ENCODE measurements at places on chromosomes 11 and 22. TPM values are rescaled to one million over a fixed set of nuclear protein-coding genes. Genes with fewer than 3 reads are reported as not detected.
A peak's percentile ranks its signal among the peaks of the same experiment; 100 is the strongest.

The ABCC8 gene
- total RNA-seq = 6.1 TPM

The OLFML1 gene
- total RNA-seq = 0.84 TPM

The PLAAT5 gene
- 0.77 TPM for total RNA-seq

The HMGXB4 gene
- total RNA-seq = 44.6 TPM

The RTN4RL2 gene
- total RNA-seq = 3.4 TPM

The AP1B1 gene
- 56.7 TPM for total RNA-seq

The BTBD18 gene
- total RNA-seq = not detected

The CFAP68 gene
- total RNA-seq = 22.8 TPM

The PRAME gene
- total RNA-seq = 0.21 TPM

The RAB3IL1 gene
- total RNA-seq = 3.4 TPM

- DNase-seq = peak; percentile 40
Observed at GRCh38 chr11:102733232-102733875, 8.6 kb upstream of the MMP8 start.

- no peak for DNase-seq
Observed at GRCh38 chr11:119295178-119295577, 21.8 kb downstream of the MCAM start.

DNA sequence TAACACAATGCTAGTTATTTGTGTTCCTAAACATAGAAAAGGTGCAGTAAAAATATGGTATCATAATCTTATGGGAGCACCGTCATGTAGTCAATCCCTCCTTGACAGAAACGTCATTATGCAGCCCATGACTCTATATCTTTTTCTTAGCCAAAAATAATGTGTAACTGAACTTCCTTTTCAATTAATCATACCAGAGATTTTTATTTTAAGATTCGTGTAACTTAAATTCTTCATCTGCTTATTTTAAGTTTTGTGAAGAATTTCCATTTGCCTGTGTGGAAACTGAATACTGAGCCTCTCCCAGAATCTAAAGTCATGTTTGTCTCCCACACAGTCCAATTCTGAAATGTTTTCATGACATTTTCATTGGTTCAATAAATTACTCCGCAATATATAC is 699.1 kb downstream of the KCNA4 start:
- no peak for DNase-seq

DNA sequence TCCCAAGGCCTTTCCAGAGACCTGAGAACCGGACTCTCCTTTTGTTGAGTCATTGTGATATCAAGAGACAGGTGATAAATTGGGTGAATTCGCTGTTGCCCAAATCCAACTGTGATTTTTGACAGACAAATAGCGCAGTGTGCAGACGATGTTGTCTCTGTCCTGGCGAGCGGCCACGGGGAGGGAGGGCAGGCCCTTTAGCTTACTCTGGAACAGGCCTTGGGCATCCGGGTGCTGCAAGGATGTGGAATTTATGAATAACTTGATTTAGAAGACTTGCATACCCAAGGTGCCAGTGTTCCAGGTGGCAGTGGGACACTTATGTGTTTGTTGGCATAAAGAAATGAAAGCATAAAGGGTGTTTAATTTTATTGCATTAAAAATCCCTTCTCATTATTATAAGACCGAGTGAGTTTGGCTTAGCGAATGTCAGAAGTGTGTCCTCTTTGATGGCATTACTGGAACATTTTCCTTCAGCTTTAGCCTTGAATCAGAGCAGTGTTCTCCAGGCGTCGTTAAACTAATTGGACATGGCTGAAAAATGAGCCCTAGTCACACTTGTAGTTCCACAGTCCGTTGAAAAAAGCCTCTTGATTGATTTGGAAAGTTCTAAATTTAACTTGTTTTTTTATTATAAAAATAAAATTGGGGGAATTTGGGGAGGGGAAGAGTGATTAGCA is 9.4 kb downstream of the LDLRAD3 start:
- DNase-seq = no peak

GRCh38 chr11:66782726-66783125 is 53.7 kb upstream of the SPTBN2 start:
- DNase-seq = no peak

DNA sequence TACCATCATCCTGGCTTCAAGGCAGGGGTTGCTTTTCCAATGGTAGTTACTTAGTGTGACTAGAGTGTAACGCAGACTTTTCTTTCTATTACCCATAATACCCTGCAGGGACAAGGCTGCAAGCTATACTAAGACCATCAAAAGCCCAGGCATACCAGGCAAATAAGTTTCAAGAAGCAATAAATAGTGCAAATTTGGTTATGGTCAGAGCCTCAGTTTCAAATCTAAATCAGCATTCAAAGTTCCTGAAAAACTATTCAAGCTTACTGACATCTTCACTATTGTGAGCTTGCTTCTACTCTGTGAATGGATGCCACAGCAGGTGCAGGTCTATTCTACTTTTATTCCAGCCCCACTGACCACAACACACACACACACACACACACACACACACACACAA is 2.5 kb upstream of the HBB start:
- no peak for DNase-seq

GRCh38 chr11:119378851-119379465 is 2.5 kb downstream of the USP2 start:
- no peak for DNase-seq

DNA sequence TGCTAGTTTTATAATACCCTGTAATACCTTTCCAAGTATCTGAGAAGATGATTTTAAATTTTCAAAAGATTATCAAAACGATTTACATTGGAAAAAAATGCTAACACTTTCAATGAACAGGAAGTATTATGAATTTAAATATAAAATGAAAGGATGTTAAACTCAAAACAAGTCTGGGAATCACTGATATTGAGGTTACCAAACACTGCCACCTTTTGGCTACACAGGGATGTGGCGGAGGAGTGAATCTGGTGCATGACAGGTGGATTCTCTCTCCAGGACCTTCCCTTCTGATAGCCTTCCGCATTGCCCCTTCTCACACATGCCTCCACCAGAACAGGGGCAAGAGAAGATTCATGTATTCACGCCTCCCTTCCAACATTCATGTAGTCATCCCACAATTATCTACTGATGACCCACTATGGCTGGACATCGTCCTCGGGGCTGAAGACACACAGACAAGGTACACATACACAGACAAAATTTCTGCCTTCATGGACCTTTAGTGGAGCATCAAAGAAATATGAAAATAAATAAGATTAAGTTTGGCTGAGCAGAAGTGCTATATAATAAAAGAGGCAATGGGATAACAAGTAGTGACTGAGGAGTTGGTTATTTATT is 34.7 kb downstream of the ATG16L2 start:
- no peak for DNase-seq

DNA sequence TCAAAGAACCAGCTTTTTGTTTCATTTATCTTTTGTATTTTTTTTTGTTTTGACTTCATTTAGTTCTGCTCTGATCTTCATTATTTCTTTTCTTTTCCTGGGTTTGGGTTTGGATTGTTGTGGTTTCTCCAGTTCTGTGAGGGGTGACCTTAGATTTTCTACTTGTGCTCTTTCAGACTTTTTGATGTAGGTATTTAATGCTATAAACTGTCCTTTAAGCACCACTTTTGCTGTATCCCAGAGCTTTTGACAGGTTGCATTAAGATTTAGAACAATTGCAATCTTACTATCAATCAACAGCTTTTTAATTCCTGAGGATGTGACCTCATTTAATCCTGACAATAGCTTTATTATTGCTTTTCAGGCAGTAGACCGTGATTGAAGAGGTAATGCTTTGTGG is 94.3 kb downstream of the ZNF280B start:
- no peak for DNase-seq

- no peak for DNase-seq
Observed at GRCh38 chr11:49377978-49378377, 169.6 kb upstream of the FOLH1 start.

DNA sequence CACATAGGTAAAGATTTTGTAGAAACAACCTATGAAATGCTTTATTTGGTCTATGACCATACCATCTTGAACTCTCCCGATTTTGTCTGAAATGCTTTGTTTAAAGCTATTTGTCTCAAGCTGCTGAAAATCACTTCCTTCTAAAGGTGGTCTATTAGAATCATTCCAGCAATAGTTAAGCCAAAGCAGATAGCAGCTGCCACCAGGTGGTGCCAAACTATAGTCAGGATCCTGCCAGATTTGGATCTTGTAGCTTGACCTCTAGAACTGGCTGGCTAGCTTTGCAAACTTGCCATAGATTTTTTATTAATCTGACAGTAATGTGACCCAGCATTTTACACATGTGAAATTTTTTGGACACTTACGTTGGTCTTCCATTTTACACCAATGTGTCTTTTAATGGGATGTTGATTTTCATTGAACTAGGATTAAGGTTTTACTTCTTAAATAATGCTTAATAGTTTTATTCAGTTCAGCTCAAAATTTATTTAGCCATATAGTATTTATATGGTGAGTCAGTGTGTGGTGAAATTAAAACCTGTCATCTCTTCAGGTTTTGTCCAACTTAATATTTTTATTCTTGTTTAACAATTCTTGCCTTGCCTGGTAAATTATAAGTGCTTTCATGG is 19.7 kb downstream of the CTR9 start:
- peak; percentile 39 for DNase-seq

DNA sequence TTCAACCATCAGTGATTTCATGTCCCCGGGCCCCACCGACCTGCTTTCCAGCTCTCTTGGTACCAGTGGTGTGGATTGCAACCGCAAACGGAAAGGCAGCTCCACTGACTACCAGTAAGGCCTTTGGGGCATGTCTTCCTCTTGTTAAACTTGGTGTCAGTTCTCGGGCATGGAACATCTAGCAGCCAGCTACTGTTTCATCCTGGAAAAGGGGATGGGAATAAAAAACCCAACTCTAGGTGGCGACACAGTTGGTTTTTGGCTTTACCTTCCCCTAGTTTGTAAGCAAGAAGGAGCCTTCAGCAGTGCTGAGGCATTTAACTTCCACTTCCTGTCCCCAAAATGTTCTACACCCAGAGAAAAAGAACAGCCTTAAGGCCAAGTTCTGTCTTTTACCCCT is 76.7 kb downstream of the BMAL1 start:
- DNase-seq = no peak

- no peak for DNase-seq
Observed at GRCh38 chr11:73415854-73416615, 39.8 kb downstream of the RELT start.

DNA sequence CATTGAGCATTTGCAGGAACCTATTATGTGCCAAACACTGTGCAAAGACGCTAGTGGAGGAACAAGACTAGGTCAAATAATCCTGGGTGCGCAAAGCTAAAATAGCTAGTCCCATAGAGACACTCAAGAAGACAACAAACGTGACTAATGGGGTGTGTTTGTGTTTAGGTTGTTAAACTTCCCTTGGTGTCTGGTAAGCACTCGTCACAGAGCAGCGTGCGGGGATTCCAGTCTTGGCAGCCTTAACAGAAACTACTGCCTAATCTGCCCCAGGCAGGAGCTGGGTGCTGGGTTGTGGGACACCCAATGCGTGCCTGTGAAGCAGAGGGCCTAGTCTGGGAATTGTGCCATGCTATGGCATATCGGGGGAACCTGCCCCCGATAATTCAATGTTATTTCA is 10.8 kb upstream of the CALCB start:
- DNase-seq = no peak

DNA sequence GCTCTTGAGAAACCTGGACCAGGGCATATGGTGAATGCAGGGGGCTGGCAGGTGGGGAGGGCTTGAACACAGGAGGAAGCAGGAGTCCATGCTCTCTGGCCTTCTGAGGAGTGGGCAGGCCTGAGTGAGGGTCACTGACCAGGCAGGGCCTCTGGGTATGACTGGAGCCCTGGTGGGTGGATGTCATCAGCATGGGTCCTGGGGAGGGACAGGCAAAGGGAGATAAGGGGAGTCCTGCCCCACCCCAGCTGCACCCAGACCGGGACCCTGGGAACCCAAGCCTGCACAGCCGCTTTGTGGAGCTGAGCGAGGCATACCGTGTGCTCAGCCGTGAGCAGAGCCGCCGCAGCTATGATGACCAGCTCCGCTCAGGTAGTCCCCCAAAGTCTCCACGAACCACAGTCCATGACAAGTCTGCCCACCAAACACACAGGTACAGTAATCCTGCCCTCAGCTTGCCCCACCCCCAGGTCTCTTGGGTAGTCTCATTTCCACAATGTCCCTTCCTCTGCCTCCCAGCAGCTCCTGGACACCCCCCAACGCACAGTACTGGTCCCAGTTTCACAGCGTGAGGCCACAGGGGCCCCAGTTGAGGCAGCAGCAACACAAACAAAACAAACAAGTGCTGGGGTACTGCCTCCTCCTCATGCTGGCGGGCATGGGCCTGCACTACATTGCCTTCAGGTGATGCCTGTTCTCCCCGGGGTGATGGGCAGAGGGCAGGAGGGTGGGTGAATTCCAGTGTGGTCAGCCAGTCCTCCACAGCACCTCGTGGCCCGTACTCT is 2.0 kb upstream of the VEGFB start:
- DNase-seq = no peak

DNA sequence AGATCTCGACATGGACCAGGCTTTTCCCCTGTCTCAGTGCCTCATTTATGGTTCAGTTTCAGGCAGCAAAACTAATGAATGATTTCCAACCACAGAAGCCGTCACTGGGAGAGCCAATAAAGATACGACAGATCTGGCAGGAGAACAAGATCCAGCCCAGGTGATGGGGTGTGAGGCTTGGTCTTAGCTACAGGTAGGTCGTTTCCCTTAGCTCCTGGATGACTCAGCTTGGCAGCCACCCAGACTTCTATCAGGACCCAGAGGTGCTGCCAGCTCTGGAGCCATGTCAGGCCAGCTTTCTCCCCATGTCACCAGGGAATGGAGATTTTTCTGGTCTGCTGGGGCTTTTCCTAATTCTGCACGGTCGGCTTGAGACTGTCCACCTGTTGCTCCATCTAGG is 36.3 kb upstream of the APOBEC3A start:
- DNase-seq = no peak

DNA sequence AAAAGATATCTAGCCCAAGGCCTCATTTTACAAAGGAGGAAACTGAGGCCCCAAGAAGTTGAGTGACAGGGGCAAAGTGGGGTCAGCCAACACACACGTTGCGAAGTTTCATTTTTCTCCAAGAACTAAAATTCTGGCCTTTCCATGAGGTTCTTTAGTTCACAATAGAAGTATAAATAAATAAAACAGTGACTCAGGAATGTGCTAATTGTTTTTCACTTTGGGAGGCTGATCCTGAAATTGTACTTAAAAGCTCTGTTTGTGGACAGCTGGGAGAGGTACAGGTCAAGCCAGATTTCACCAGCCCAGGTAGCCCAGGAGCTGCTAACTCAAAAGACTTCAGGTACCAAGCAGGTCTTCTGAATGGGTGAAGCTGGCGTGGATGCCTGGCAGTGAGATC is 105.2 kb downstream of the TRAF6 start:
- no peak for DNase-seq

GRCh38 chr11:29315275-29315674 is 701.6 kb downstream of the KCNA4 start:
- no peak for DNase-seq

GRCh38 chr11:15148169-15148568 is 33.4 kb downstream of the INSC start:
- DNase-seq = no peak
